Aorta (tissue), 5 donors: ENCODE measurements at places on chromosomes 2 and 18. TPM values are rescaled to one million over a fixed set of nuclear protein-coding genes. Genes with fewer than 3 reads are reported as not detected.
A peak's percentile ranks its signal among the peaks of the same experiment; 100 is the strongest.

ANKRD30BL gene
- not detected for polyA plus RNA-seq

ELAC1 gene
- polyA plus RNA-seq = 8.9 TPM

- DNase-seq = no peak
These were observed 17.9 kb downstream of the LCT start for GRCh38 chr2:135818937-135819610.

- DNase-seq = peak; percentile 74
These were observed 232.6 kb downstream of the NDUFA10 start for GRCh38 chr2:239792405-239793084.

GRCh38 chr2:110116033-110116710 lies 550 bp upstream of the MALL start:
- DNase-seq = peak; percentile 79
